Hepatocyte (in vitro differentiated cells): ENCODE measurements at places on chromosomes 2 and 18.

GRCh38 chr18:49055754-49056172 is 105.0 kb upstream of the SMAD7 start:
- peaks cover 6% of the 10 kb centered on the region for H3K4me1 ChIP-seq
- no peak overlapping the region for H3K4me3 ChIP-seq
- H3K27ac ChIP-seq = no peak overlapping the region
- DNase-seq = no peak
- H3K36me3 ChIP-seq = no peaks in the 10 kb centered on the region
- H3K27me3 ChIP-seq = no peaks in the 10 kb centered on the region

DNA sequence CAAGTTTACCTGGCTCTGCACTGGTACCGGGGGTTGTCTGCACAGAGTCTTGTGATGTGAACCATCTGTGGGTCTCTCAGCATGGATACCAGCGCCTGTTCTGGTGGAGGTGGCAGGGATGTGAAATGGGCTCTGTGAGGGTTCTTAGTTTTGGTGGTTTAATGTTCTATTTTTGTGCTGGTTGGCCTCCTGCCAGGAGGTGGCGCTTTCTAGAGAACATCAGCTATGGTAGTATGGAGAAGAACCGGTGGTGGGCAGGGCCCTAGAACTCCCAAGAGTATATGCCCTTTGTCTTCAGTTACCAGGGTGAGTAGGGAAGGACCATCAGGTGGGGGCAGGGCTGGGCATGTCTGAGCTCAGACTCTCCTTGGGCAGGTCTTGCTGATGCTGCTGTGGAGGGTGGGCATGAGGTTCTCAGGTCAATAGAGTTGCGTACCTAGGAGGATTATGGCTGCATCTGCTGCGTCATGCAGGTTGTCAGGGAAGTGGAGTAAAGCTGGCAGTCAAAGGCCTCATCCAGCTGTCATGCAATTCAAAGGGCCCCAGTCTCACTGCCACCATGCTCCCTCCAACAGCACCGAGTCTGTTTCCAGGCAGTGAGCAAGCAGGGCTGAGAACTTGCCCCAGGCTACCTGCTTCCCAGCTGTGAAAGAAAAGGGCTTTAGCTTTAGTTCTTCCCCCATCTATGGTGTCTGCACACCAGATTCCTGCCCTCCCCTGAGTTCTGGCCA is 278.0 kb downstream of the METTL4 start:
- no peaks in the 10 kb centered on the region for H3K4me1 ChIP-seq
- no peaks in the 10 kb centered on the region for H3K36me3 ChIP-seq
- no peak for DNase-seq

DNA sequence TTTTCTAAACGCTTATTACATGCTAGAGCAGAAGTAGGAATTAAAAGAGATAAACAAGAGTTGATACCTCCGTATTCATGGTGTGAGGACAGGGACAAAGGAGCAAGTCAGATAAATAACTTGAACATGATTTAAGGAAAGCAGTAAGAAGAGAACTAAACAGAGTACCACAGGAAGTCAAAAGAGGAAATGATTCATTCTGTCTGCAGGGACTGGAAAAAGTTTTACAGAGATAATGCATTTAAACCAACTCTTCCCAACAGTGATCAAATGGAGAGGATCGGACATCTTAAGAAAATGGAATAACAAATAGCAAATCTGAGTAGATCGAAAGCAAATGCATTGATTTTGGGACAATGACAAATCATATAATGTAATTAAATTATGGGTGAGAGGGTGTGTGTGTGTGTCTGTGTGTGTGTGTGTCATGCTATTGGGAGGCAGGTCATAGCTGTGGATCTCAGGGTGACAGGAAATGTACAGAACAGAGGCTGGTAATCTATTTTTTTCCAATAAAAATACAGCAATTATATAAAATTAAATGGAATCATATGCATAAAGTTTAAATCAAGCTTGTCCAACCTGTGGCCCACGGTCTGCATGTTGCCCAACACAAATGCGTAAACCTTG is 113.4 kb downstream of the MC4R start:
- no peaks in the 10 kb centered on the region for H3K27me3 ChIP-seq
- no peak overlapping the region for H3K27ac ChIP-seq
- no peaks in the 10 kb centered on the region for H3K4me1 ChIP-seq
- no peak for DNase-seq
- H3K4me3 ChIP-seq = no peak overlapping the region
- no peaks in the 10 kb centered on the region for H3K36me3 ChIP-seq

DNA sequence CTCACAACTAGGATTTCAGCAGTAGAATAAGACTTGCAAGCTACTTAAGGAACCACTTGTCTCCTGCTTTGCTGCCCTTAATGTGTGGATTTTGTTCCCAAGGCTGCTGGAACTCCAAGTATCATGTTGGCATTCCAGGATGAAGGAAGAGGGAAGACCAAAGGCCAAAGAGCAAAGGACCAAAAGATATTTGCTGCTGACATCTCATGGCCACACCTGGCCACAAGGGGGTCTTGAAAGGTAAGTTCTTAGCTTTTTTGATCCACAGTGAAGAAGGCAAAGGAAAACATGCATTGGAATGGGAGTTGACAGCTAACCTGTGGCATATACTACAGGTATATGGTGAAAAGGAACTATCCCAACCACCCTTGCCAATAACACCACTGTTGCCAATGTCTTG is 3.9 kb upstream of the MATN3 start:
- H3K4me3 ChIP-seq = no peak overlapping the region
- no peak overlapping the region for H3K27ac ChIP-seq
- peaks cover 6% of the 10 kb centered on the region for H3K27me3 ChIP-seq
- DNase-seq = no peak

GRCh38 chr18:12911929-12912703 is 28.1 kb upstream of the PTPN2 start:
- H3K4me1 ChIP-seq = no peaks in the 10 kb centered on the region
- DNase-seq = no peak
- no peaks in the 10 kb centered on the region for H3K36me3 ChIP-seq

DNA sequence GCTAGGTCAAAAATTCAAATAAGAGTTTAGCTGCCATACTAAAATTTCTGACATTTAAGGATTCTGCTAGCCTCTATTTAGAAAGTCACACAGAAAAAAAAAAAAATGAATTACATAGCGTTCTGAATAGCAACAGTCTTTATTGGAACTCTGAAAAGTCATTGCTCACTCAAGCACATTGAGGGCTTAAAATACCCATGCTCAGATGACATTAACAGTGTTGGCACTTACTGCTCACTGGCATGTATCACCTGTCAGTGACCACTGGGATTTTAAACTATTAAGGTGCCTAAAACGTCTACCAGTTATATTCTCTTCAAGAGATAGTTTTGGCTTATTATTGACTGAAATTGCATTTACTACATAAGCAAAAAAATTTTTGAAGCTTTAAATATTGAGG is 468.0 kb upstream of the SPHKAP start:
- no peak overlapping the region for H3K4me3 ChIP-seq
- DNase-seq = no peak
- peaks cover 3% of the 10 kb centered on the region for H3K4me1 ChIP-seq
- H3K27me3 ChIP-seq = no peaks in the 10 kb centered on the region
- no peaks in the 10 kb centered on the region for H3K36me3 ChIP-seq
- H3K27ac ChIP-seq = no peak overlapping the region

DNA sequence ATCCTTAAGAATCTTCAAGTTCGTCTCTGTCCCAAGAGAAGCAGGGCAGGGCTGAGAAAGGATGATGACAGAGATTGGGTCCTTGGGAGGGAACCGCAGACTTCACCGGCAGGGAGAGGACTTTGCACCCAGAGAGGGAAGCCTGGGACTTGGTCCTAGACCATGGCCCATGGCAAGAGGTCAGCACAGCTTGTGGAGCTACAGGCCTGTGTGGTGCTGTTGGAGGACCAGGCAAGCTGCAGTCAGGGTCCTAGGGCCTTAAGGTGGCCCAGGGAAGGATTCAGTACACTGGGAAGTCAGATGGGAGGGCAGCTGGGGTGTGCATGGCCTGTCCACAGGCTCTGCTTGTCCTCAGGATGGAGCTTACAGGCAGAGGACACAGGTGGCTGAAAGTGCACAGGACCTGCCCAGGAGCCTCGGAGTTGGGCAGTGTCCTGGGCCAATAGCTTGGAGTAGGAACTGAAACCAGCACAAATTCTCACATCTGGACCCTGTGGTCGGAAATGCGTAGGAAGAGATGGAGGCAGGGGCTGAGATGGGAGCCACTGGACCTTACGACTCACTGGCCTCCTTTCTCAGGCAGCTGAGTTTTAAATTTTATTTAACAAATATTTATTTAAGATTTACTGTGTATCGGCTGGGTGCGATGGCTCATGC is 56.4 kb upstream of the TCF7L1 start:
- H3K4me3 ChIP-seq = no peak overlapping the region
- no peaks in the 10 kb centered on the region for H3K27me3 ChIP-seq
- H3K4me1 ChIP-seq = no peaks in the 10 kb centered on the region
- no peak overlapping the region for H3K27ac ChIP-seq
- no peak for DNase-seq

DNA sequence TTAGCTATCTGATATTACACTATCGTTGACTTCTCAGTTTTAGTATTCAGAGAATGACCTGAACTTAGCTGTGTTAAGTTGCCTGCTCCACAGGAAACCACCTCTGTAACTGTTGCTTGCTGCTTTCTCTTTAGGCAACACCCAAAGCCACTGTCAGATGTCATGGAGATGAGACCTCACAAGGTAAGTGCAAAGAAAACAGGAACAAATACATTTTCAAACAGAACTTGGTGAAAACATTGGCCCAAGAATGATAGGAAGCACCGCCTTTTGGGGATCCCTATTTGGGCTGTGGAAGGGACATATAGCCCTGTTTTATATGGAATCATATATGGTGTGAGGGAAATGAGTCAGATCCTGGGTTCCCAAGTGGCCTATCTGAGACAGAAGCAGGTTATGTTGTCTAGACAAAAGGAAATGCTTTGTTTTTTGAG is 143.4 kb downstream of the UBE2E3 start:
- DNase-seq = no peak
- H3K4me3 ChIP-seq = no peak overlapping the region
- H3K27me3 ChIP-seq = no peaks in the 10 kb centered on the region
- no peaks in the 10 kb centered on the region for H3K36me3 ChIP-seq
- no peak overlapping the region for H3K27ac ChIP-seq
